Stimulated activated CD4-positive, alpha-beta T cell treated with anti-CD3 and anti-CD28 coated beads, Interleukin-12 subunit alpha, Interleukin-12 subunit beta, amount 100 ng/mL, for 4 hours (primary cell): ENCODE measurements at places on chromosomes 1 and 21.

GRCh38 chr21:20010691-20011200 lies 987.5 kb upstream of the NCAM2 start:
- no peak for DNase-seq

GRCh38 chr1:25871704-25872494 lies 3.6 kb downstream of the PAQR7 start:
- no peak for DNase-seq

GRCh38 chr21:37358397-37358796 lies 8.2 kb upstream of the DYRK1A start:
- no peak for DNase-seq

- DNase-seq = no peak
Measured at GRCh38 chr21:42737951-42738590, 84.7 kb downstream of the PDE9A start.

- DNase-seq = no peak
Measured at GRCh38 chr1:121518726-121519041, 333.9 kb downstream of the SRGAP2C start.

DNA sequence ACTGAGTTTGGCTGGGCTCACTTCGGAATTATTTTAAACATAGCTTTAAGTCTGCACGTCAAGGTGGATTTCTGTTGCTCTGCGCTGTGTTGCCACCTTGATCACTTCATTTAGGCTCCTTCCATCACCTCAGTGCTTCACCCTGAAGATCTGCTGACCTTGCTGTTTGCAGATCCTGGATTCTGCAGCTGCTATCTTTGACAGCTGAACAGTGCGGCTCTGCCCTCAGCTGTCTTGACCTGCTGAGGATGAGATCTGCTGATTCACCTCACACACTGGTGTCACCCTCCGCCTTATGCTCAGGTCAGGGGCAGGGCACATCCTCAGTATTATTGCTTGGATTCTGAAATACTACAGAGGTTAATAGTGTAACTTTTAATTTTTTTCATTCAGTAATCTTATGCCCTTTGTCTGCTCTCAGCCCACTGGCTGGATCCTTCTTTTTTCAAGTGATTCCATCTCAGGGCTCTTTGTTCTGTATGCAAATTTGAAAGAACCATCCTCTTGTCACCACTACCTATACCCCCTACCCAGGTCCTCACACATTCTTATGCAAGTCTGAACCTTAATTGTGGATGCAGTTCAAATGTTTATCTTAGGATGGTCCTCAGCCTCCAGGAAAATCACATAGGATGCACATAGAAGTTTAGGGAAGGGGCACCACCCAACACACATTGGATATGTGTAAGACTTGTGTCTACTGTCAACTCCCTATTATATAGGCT lies 364.0 kb downstream of the OLFM3 start:
- DNase-seq = no peak
